ENCODE measurements at places on chromosomes 6 and 20.

GRCh38 chr6:150336299-150336698, 32.5 kb upstream of the IYD start:
- DNase-seq: no peak

GRCh38 chr6:135351635-135352034, 145.9 kb downstream of the AHI1 start:
- no peak for DNase-seq

DNA sequence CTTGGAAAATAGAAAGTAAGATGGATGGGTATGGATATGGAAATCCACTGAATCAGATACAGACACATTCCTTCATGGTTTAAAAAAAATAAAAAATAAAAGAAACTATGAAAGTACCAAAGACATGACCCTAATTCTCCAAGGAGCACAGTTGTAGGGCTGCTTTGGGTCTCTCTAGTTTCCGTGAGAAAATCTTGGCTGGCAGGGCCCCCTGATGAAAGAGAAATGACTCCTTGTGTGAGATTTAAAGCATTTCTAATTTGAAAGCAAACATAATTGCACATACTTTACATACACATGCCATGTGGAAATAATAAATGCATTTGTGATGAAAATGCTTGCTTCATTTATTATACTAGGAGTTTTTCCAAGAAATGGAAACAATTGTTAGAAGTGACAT, 593.9 kb upstream of the BTBD3 start:
- DNase-seq: no peak

GRCh38 chr6:16257999-16258708, 19.8 kb downstream of the GMPR start:
- no peak for DNase-seq

GRCh38 chr6:157316871-157317814, 6.2 kb downstream of the TMEM242 start:
- DNase-seq: no peak

GRCh38 chr6:76771059-76771634, 692.1 kb downstream of the HTR1B start:
- DNase-seq: no peak

GRCh38 chr6:62150048-62150663, 135.9 kb downstream of the KHDRBS2 start:
- no peak for DNase-seq

DNA sequence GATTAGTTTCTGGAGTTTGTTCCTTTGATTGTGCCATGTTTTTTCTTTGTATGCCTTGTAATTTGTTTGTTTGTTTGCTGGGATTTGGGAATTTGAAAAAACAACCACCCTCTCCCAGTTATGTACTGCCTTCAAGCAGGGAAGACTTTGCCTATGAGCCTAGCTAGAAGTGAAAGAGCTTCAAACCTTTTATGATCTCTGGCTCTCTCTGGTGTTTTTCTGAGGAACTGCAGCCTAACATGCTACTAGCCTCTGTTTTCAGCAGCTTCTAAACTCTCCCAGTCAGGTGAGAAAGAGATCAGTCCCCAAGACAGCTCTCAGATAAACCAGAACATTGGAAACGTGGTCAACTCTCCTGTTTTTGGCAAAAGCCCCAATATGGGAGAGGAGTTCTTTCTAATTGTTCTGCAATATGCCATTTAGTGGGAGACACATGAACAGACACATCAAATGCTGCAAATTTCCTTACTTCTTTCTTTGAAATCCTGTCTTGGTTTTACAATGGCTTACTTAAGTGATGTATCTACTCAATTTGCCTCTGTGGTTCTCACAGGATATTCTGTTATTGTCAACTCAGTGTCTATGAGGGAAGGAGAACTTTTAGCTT, 58.9 kb upstream of the SERINC1 start:
- DNase-seq: peak; percentile 11

DNA sequence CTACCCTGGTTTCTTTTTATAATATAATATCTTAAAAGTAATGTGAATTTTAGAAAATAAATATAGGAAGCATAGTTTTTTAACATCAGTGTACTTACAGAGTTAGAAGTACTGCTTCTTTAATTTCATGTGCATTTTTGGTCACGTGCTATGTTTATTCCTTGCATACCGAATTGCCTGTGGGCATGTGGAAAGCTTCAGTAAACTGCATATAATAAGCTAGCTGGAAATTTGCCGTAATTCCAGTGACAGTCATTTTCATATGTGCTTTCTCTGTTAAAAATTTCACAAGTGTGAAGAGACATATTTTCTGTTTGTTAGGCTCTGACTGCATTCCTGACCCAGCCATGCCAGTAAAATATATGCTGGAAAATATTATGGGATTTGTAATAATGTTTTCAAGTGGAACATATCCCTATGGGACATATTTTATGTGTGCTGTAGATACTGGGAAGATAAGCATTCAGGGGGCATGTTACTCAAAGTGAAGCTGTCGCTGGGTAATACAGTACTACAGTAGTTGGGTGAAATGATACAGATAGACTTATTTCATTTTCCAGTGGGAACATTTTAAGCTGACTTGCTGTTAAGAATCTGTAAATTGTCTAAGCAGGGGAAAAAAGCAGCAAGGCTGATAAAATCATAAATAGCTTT, 616.7 kb downstream of the FRK start:
- DNase-seq: no peak

DNA sequence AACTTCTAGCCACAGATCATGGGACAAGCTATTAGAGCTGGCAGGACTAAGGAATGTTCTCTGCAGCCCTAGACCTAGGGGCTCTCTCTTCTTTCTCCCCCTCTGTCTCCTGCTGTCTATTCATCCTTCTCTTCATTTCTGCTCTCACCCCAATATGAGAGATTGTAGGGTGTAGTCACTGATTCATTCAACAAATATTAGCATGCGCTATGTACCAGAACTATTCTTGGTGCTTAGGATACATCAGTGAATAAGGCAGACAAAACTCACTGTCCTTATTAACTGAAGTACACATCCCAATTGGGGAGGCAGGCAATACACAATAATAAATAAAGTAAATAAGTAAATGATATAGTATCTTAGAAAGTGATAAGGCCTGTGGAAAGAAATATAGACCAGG, 14.7 kb upstream of the SIRPB2 start:
- no peak for DNase-seq

GRCh38 chr6:136967876-136968752, 46.0 kb downstream of the SLC35D3 start:
- DNase-seq: peak; percentile 22

DNA sequence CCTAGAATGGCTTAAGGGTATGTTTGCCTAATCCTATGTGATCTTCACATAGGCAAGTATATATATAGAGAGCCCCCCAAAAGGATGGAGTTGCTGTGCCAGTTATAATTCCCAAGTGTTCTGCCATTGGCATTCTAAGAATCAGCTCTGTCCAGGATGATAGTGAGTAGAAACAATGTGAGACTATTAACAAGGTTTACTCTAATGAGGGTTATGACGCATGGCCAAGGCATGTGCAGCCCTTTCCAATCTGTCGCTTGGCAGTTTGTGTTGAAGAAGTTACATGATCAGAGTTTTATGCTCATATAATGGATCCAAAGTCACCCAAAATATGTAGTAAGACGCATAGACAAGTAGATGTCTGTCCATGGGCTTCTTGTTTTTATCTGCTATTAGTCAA, 33.6 kb downstream of the VGLL2 start:
- DNase-seq: no peak

GRCh38 chr6:24584382-24584720, 61.6 kb downstream of the KIAA0319 start:
- no peak for DNase-seq

- DNase-seq: no peak
Measured at GRCh38 chr6:153804755-153805330, 234.2 kb upstream of the OPRM1 start.

DNA sequence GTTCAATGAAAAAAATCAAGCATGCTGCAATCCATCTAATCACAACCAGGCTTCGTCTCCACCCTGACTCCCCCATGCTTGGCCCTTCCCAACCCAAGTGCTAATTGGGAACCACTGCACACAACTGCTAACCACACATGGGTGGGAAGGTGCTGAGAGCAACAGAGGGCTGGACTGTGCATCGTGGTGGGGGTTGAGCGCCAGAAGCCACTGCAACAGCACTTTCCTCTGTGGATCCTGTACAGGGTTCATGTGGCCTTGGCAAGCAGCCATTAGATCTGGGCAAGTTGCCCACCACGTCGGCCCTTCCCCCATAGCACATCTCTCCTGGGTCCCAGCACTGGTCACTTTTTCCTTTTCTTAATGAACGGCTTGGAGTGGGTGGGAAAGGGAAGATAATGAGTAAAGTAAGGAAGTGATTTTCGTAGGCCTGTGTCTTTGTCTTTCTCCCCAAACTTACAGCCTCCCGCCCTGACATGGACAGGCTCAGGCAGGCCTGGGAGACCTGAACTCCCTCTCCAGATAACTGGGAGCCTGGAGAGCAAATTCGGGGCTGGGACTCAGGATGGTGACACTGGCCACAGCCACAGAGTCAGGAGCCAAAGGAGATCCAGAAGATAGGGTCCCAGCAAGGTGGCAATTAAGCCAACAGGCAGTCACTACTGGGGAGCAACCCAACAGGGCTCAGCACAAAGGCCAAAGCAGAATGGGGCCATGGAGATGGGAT, 34.4 kb upstream of the MRPS10 start:
- no peak for DNase-seq

DNA sequence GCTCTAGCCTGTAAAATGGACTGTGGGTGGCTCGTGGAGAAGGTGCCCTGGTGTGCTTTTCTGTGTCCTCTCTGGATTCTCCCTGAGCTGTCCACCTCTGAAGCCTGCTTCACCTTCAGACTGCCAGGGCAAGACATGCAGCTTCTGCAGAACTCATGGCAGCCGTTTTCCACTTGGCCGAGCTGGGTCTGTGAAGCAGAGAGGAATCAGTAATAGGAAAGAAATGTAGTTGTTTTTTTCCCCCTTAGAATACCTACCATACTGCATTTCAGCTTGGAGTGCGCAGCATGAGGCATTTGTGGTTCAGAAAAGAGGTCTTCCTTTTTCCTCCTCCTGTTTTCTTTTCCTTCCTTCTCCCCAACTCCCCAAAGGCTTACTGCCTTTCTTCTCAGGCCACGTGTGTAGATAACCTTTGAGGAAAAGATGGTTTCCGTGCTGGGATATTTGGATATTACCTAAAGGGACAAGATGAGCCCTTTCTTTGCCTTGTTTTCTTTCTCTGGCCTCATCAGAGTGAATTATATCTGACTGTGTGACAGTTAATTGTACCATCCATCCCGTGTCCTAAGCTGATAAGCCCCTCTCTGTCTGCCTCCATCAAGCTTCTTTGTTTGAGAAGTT, 39.4 kb downstream of the RREB1 start:
- no peak for DNase-seq

DNA sequence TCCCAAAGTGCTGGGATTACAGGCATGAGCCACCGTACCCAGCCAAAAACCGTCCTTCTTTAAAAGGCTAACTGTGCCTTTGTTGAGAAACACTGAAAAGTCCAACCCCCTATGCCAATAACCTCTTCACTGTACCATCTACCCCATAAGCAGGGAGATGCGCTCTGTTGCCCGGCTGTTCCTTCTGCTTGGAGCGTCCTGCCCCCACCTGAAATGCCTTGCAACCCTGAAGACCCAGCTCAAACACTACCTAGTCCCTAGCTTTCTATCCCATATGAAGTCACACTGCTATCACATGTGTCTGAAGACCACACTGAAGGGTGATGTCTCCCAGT, 27.8 kb downstream of the UBE2V1 start:
- DNase-seq: no peak

GRCh38 chr6:118917546-118918328, 17.2 kb downstream of the MCM9 start:
- DNase-seq: no peak

DNA sequence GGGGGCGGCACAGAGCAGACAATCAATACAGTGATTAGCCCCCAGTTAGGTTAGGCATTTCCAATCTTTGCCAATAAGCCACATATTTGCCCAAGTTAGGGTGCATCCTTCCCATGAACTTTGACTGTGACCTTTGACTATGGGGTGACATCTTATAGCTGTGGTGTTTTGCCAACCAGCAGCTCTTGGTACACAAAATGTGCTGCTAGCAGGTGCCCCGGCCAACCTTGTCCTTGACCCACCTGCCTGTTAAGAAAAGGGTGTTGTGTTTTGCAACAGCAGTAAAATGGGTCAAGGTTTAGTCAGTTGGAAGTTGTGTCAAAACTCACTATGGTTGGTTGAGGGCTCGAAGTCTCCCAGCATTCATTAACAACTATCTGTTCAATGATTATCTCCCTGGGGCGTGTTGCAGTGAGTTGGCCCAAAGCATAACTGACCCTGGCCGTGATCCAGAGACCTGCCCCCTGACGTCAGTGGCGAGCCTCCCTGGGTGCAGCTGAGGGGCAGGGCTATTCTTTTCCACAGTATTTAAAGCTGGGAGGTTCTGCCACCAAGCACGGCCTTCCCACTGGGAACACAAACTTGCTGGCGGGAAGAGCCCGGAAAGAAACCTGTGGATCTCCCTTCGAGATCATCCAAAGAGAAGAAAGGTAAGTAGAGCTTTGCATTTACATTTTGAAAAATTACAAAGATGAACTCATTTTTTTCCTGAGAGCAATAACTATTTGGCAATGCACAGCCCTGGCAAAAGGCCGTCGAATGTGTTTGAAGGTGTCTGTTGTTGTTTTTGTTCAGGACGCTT, at the start of gene PCK1:
TSS of gene PCK1 (plus strand) at position 557 of the 802 bp plus-strand sequence. CDS start 302 bp downstream, outside the sequence.
- DNase-seq: no peak

All from activated CD8-positive, alpha-beta memory T cell treated with anti-CD3 and anti-CD28 coated beads for 1 hour (primary cell).